ENCODE measurements at places on chromosomes 3 and 15. TPM values are rescaled to one million over a fixed set of nuclear protein-coding genes. Genes with fewer than 3 reads are reported as not detected.

GRCh38 chr15:63553388-63553791, 43.8 kb upstream of the FBXL22 start:
- no peak for DNase-seq

TSC22D2 gene
- total RNA-seq, result 25.3 TPM

- no peak for DNase-seq
Measured at GRCh38 chr3:114126461-114126860, 52.4 kb downstream of the DRD3 start.

GRCh38 chr3:4888913-4889846, 90.1 kb upstream of the BHLHE40 start:
- DNase-seq, result no peak

DNA sequence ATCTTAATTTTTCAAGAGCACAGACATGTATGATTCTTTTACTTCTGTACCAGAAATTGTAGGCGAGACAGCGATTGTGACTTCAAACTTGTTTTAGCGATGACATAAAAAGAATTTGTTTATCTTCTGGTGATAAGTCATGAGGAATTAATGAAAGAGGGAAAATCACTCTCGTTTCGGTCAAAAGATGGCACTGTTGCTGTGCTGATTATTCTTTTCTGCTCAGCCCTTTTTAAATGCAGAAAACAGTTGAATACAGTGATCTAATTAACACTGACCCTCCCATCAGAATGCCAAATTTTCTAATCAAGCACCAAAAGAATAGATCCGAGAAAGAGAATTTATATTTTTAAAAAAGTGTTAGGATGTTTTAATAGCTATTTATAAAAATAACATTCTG, 52.6 kb downstream of the NSUN3 start:
- no peak for DNase-seq

DNA sequence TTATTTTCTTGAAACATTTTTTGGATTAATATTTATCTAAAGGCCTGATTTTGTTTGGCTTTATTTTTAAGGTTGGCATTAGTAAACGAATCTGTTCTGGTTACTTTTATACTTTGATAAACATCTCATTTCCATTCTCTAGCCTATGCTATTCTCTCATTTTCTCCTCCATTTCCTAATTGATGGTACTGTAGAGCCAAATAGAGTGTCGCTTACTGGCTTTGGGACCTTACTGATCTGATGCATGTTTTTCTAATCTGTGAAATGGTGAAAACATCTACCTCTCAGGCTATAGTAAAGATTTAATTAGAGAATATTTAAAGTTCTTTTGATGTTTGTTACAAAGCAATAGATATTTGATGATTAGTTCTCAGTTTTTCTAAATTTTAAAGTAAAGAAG, 1.6 kb downstream of the LNP1 start:
- DNase-seq, result no peak

- DNase-seq, result no peak
Measured at GRCh38 chr15:57060799-57061198, 142.4 kb downstream of the TCF12 start.

MUC20 gene
- total RNA-seq, result 42.6 TPM

TLR9 gene
- 0.94 TPM for total RNA-seq

DNA sequence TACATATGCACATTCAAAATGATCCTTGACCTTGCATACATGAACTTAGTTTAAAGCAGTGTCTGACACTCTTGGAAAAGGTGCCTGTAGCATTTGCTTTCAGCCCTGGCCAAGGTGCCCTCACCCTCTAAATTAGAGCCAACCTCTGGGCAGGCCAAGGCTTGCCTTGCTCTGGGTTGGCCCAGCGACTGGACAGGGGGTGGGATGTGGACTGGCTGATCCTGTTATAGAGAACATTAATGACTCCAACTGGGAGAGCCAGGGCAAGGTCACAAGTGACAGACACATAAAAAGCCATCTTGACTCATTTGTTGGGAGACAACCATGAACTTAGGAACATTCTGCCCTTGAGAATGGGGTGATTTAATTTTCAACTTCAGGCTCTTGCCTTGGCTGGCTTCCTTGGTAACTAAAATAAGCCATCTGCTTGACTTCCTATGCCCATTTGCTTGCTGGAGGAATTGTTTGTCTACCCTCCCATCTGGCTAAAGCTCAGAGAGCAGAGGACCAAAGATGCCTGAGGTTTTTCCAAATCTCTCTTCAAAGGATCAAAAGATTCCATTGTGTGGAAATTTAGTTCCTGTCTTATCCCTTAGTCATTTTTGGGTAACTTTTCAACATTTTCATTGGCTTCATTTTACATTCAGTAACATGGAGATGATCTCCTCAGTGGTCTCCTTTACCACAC, 403.7 kb downstream of the SOX2 start:
- no peak for DNase-seq

DNA sequence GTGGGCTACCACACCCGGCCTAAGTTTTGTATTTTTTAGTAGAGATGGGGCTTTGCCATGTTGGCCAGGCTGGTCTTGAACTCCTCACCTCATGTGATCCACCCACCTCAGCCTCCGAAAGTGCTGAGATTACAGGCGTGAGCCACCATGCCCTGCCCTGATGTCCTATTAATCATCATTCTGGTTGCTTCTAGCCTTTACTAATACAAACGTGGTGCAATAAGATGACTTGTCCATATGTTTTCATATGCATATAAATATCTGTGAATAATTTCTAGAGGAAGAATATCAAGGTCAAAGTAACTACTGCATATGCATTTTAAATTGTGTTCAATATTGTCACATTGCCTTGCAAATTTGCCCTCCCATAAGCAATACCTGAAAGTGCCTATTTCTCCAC, 25.5 kb upstream of the PDHB start:
- DNase-seq, result no peak

All from kidney (tissue), 22 donors.